ENCODE measurements at places on chromosomes 2 and 18.

- DNase-seq = no peak
These were observed 48.6 kb upstream of the MSTN start for GRCh38 chr2:190111166-190111565.

- no peak for DNase-seq
These were observed 35.1 kb upstream of the MAPRE2 start for GRCh38 chr18:35005963-35006577.

GRCh38 chr2:227052879-227053278, 111.1 kb downstream of the COL4A4 start:
- no peak for DNase-seq

GRCh38 chr2:8456151-8457091, 225.4 kb upstream of the ID2 start:
- no peak for DNase-seq

DNA sequence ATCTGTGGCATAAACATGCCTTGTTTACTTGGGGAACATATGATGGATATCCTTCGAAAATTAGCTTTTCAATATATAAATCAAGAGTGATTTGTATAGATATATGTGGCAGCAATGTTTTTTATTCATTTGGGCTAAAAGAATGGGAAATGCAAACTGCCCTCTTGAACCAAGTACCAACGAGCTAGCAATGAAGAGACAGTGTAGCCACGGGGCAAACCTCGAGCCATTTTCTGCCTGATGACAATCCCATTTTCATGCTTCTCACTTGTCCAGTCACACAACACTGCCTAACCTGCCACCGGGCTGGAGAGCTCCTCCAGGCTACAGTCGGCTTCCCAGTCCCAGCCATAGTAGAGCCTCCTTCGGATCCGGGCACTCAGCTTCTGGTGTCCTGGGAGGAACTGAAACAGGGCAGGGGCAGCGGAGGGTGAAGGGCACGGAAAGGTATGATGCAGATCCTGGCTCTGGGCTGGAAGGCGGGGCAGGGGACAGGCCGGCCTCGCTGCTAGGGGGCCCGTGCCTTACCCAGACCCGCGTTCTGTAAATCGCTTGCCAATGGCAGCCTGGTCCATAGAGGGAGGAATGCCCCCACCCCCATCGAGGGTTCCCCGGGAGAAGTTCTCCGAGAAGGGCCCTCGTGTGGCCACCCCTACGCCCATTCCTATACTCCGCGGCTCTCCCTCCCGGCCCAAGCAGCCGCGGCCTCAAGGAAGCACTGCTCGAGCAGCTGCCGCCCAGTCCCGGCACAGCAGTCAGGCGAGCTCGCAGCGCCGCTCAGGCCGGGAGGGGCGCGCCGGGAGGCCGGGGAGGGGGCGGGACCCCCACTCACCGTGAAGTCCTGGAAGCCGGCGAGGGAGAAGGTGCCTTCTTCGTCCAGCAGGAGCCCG, 552 bp downstream of the CNPPD1 start:
- no peak for DNase-seq

DNA sequence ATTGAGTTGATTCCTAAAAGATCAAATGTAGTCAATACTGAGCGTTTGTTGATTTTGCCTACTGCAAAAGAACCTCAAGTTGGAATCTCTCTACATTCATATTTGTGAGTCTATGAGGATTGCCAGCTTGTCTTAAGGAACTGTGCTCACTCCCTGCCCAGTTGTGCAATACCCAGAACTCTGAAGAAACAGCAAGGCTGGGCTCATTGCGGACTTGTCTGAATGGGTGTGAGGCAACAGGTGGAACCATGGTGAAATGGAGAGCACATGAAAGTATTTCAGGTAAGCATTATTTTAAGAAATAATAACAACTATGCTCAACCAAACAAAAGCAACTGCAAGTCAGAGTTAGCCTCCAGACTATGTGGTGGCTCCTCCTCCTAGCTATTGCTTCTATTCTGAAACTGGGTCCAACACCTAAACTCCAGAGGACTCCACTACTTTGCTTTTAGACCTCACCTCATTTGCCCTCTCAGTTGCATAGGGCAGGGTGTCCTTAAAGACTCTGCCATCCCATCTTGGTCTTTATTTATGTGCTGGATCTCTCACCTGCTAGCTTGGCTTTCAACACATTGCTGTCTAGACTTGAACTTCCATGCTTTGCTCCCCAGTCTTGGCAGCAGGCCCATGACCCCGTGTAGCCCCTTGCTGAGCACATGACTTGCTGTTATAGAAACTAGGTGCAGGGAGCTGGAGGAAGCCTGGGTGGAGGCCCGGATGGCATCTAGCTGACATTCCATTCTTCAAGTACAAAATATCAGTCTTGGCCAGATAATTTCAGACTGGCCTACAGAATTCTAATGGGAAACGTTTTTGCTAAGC, 94.8 kb upstream of the ARL5A start:
- DNase-seq = no peak

DNA sequence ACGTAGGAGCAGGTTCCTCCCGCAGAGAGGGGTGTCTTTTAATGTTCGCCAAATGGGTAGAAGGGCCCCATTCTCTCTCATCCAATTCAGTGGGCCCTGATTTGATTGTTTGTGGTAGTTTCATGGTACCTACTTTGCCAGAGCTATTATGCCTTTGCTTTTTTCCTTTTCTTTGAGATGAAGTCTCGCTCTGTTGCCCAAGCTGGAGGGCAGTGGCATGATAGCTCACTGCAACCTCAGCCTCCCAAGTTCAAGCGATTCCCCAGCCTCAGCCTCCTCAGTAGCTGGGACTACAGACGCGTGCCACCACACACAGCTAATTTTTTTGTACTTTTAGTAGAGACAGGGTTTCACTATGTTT, 59.7 kb downstream of the DDX1 start:
- no peak for DNase-seq

GRCh38 chr2:96993367-96993766, 7.0 kb upstream of the FAM178B start:
- DNase-seq = no peak

DNA sequence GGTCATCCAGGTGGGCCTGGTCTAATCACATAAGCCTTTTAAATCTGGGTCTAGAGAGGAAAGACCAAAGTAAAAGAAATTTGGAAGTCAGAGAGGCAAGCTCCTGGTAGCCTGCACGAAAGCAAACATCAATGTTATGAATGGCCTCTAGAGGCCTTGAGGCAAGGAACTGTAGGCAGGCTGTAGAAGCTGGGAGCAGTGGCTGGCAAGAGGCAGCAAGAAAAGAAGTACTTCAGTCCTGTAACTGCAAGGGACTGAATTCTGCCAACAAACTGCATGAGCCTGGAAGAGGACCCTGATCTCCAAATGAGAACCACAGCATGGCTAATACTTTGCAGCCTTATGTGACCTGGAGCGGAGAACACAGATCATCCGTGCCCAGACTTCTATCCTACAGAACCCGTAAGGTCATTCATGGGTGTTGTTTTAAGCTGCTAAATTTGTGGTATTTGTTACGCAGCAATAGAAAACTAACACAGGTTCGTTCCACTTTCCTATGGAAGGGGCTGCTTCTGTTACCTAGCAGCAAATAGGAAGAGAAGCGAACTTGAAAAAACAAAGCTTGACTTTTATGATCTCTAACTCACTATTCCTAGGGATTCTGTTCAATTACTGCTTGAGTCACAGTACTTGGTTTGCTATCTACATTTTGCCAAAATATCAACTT, 1.2 kb downstream of the IMMT start:
- no peak for DNase-seq

All from hypothalamus (tissue), 51 donors.